ENCODE measurements at places on chromosomes 12 and 14.

DNA sequence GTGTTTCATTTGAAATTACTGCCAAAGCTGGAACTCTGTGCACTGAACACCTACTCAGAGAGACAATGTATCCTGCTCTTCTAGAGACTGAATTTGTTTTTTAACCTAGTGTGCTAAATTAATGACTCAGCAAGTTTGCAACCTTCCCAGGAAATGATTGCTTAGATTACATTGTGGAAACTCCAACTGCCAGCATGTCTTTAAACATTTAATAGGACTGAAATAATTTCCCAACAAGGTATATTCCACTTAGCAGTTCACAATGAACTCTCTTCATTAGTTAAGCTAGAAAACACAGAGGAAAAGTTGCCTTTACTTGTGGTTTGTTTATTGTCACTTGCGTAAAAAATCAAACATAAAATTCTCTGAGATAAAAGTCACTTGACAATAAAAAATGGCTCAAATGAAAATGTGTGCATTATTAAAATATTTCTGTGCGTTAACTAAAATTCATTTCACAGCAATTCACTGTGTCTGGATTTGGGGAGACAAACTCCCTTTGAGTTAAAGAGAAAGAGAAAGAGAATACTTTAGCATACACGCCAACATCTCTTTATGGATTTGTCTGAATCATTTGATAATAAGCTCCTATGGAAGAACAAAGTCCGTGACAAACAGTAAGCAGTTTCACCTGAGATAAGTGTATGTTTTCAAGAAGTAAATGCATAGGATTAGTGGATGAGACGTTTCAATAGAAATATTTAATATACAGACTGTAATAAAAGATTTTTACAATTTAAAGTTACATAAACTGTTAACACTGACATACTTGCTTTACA is 284.0 kb downstream of the PRKD1 start:
- DNase-seq = no peak

GRCh38 chr14:57634335-57634734 is 140.7 kb upstream of the CCDC198 start:
- no peak for DNase-seq

- DNase-seq = no peak
Measured at GRCh38 chr12:109462868-109463692, 14.0 kb downstream of the KCTD10 start.

- DNase-seq = no peak
Measured at GRCh38 chr14:69612014-69612782, 802 bp downstream of the SUSD6 start.

DNA sequence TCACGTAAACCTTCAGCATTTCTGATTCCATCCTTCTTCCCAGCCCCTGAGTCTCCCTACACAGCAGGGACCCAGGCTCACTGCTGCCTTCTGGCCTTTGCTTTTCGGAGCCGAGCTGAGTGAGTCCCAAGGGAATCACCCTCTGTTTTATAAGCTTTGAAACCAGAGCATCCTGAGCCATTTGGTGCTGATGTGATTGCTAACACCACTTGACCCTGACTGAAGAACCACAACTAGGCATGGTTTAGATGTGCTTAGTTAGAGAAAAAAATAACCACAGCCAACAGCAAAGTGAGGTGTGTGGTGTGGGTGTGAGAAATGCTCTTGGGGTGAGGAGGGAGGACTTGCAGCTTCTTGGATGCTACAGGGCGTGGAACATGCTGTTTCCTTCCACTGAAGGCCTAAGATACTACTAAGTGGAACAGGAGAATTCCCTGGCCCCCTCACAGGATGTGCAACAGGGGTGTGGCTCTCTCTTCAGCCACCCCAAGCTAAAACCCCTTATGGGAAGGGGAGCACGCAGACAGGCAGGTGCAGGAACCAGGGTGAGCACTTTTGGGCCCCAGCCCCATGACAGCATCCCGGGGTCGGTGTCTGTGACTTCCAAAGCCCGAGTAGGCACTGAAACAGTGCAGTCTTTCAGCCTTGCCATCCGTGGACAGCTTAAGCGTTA is at the start of gene TC2N:
Gene TC2N (minus strand): TSS at position 221 of the 673 bp plus-strand sequence. CDS start 53,767 bp downstream, outside the sequence.
- no peak for DNase-seq

GRCh38 chr14:83707056-83707455 is 1822.9 kb upstream of the FLRT2 start:
- no peak for DNase-seq
